ENCODE measurements at places on chromosomes 13 and 19.
A peak's percentile ranks its signal among the peaks of the same experiment; 100 is the strongest.

- no peak for DNase-seq
Measured at GRCh38 chr13:68927387-68928026, 1180.1 kb upstream of the ATXN8OS start.

DNA sequence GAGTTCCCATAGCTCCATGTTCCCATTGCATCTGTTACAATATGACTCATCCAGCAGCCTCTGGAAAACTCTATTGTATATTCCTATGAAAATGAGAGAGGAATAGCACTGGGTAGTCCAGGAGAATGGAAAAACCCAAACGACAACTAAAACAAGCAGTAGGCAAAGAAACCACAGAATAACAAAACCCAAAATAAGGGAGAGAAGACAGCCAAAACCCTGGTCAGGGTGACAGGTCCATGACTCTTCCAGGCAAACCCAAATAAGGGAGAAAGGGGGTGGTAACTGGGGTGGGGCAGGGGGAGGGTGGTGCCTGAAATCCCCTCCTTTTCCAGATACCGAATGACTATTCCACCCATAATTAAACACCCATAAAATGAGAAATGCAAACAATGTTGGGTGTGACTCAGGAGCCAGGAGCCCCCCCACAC is 4.0 kb upstream of the ZNF8 start:
- DNase-seq, result no peak

DNA sequence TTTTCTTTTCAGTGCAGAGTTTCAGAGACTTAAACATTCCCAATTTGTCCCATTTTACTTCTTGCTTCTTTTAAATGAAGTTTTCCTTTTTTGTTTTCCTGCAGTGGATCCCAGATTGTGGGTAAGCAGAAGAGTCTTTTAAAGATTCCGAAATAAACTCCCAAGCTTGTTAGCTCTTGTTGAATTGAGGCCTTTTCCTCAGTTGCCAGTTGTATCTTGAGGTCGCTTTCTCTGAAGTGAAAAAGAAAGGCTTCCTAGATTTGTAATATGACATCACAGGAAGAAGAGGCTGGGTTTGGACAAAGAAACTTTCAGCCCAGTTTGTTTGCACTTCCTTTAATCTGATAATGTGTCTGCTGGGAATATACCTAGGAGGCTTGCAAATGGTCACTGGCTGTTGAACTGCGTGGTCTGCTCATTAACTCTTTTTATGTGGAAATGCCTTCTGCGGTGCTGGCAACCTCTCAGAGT is at the start of gene LPAR6:
TSS of gene LPAR6 (minus strand) at position 233 of the 471 bp plus-strand sequence. CDS start 690 bp downstream, outside the sequence.
- no peak for DNase-seq

- DNase-seq, result no peak
Measured at GRCh38 chr19:9735986-9736385, 32.6 kb downstream of the ZNF846 start.

DNA sequence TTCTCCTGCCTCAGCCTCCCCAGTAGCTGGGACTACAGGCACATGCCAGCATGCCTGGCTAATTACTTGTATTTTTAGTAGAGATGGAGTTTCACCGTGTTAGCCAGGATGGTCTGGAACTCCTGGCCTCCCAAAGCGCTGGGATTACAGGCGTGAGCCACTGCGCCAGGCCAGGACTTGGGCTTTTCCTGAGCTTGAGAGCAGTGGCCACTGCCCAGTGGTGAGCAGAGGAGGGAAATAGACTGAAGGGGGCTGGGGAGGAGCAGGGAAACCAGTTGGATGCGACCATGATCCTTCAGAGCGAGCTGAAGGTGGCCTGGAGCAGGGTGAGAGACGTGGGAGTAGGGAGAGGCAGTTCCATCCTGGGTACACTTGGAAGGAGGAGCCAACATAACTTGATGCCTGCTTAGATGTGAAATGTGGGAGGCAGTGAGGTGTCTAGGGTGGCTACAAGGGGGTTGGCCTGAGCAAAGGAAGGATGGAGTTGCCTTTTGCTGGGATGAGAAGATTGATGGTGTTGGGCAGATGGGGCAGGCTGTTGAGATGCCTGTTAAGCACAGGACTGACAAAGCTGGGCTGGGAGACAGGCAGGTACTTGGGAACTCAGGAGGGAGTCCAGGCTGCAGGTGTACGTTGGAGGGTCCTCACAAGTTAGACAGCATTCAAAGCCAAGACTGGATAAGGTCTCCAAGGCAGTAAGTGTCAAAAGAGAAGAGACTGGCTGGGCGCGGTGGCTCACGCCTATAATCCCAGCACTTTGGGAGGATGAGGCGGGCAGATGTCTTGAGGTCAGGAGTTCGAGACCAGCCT is 31.8 kb downstream of the KCTD15 start:
- DNase-seq, result no peak

DNA sequence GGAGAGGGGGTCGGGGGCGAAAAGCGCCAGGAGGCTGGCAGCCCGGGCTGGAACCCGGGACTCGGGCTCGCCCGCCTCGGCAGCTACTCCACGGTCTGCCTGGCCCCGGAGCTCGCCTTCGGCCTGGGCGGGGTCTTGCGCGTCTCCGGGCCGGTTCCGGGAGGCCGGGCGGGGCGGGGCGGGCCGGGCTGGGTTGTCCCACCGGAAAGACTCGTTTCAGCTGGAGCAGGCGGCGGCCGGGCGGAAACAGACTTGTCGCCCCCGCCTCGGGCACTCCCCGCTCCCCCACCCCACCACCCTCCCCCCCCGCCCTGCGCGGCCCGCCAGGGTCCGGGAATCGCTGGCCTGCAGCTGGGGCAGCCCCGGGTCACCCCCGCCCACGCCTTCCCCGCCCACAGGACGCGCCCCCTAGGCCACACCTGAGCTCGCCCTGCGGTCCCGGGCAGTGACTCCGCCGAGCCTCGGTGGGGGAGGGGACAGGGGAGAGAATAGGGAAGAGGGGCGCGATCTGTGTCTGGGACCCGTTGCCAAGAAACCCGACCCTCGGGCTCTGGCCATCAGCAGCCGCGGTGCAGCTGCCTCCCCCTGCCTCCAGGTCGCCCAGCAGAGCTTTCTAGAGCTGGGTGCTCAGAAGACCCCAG is 109.4 kb downstream of the KCTD15 start:
- no peak for DNase-seq

GRCh38 chr19:16846901-16847300 is 17.7 kb downstream of the SIN3B start:
- no peak for DNase-seq

DNA sequence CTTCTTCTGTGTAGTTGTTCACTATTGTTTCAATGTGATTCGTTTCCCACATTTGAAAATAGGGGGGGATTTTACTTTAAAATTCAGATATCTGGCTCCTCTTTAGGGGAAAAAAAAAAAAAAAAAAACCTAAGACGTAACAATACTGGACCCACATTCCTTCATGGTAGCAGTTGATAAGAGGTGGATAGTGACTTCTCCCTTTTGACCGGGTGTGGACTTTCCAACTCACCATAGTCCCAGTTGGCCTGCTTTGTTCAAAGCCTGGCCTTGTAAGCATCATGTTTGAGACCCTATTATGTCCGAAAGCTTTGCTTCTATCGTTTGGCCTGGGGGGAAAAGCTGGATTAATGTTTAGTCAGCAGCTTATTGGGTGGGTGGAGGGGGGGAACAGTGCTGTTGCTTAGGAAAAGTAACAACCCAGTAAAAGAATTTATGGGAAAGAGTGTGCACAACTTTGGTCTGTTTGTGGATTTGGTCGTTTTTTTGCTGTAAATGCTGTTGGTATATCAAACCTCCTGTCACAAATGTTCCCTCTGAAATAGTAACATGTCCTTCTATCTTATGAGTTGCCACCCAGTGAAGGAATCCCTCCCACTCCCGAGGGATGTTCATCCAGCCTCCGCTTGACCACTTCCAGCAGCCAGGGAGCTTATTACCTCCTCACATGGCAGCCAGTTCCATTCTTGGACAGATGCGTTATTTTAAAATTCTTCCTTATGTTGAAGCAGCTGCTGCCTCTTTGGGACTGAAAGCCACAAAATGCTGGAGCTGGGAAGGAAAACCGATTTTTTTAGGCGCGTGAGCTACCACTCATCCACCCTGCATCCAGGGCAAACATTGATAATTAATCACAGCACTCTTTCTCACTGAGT is 10.4 kb downstream of the SAMD4B start:
- no peak for DNase-seq

DNA sequence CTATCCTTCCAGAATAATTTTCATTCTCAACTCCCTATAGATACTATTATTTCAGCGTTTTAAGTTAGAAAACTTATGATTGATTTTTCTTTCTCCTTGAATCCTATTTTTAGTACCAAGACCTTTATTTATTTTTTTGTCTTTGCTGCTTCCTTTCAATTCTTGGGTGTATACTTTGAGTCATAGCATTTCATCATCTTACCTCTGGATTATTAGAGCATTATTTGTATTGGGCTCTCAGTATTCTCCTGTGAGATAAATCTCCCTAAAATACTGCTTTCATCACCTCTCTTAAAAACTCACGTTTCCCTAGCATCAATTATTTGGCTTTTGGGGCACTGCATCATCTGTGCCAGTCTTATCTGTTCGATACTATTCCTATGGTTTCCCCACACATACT is 222.8 kb downstream of the POSTN start:
- no peak for DNase-seq

- DNase-seq, result no peak
Measured at GRCh38 chr13:79432992-79433391, 26.9 kb upstream of the RBM26 start.

GRCh38 chr19:33133438-33134031 is 1.6 kb downstream of the WDR88 start:
- DNase-seq, result no peak

DNA sequence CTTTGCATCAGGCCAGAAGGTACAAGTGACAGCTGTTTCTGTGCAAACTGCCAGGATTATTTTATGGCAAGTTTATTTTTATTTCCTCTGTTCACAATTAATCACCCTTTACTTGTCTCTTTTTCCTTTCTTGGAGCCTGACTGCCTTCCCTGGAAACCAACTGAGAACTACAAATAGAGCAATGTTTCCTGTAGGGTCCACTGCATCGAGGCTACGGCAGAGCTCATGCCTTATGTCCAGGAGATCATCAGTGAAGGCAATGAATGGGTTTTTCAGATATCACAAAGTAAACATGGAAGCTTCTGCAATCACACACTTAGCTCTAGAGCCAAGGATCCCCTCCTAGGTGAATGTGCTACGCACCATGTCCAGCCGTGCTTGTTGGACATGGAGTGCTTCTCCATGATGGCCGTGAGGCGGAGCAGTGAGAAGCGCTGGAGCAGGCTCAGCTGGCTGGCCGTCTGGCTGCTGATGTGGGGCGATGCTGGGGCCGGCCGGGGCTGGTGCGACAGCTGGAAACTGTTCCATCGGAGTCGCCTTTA is 110.9 kb downstream of the KL start:
- peak; percentile 67 for DNase-seq

DNA sequence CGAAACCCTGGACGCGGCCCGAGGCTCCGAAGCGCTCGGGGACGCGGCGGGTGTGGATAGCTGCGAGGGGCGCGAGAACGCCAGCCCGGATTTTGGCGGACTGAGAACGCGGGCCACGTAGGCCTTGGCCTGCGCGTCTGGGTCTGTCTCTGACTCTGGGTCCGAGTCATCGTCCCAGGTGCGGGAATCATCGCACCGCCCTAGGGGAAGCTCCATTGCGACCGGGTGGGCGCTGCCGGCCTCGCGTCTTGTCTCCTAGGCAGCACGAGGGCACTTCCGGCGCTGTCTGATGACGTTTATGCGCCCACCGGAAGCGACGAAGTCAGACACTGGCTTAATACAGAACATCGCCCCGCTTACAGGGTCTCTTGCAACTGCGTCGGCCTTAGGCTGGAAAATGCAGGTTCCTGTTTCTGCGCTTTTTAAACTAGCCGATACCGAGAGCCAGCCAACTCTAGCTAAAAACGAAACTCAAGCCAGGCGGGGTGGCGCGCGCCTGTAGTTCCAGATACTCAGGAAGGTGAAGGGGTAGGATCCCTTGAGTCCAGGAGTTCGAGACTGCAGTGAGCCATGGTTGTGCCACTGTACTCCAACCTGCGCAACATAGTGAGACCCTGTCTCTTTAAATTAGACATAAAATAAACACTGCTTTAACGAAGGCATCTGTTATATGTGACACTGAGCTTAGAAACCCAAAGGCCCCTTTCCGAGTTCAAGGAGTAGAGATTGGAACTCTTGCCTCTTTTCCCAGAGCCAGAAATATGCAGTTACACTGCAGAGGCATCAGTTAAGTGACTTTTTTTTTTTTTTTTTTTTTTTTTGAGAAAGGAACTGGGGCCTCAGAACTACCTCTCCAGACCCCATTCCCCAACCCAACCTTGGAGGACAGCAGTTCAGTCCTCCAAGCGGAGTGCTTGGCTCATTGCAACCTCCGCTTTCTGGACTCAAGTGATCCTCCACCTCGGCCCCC is at the start of gene FBXW9:
TSS of gene FBXW9 (minus strand) at position 266 of the 970 bp plus-strand sequence. CDS start at position 216, 50 bp downstream.
- DNase-seq, result peak; percentile 87

DNA sequence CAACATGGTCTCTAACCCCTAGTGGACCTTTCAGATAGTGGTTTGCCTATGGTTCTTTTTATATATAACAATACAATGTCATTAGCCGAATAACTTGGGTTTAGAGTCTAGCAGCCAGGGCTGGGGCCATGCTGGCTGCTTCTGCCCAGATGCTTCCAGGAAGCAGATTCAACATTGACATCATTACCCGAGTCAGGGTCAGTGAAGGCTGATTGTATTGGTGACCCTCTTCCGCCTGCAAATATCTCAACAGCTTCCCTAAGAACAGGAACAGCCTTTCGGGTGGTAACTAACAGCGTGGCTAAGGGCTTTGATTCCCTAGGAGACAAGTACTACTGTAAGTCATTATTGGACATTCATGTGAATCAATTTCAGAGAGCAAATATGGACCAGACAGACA is 476.4 kb downstream of the UQCRFS1 start:
- DNase-seq, result no peak

GRCh38 chr19:50204811-50205675 is 1.6 kb downstream of the MYH14 start:
- DNase-seq, result peak; percentile 63

GRCh38 chr13:112616586-112617362 is 28.8 kb upstream of the TUBGCP3 start:
- DNase-seq, result no peak

GRCh38 chr13:60410299-60410698 is 13.3 kb downstream of the TDRD3 start:
- no peak for DNase-seq

GRCh38 chr13:98632961-98633360 is 56.1 kb upstream of the STK24 start:
- DNase-seq, result no peak

DNA sequence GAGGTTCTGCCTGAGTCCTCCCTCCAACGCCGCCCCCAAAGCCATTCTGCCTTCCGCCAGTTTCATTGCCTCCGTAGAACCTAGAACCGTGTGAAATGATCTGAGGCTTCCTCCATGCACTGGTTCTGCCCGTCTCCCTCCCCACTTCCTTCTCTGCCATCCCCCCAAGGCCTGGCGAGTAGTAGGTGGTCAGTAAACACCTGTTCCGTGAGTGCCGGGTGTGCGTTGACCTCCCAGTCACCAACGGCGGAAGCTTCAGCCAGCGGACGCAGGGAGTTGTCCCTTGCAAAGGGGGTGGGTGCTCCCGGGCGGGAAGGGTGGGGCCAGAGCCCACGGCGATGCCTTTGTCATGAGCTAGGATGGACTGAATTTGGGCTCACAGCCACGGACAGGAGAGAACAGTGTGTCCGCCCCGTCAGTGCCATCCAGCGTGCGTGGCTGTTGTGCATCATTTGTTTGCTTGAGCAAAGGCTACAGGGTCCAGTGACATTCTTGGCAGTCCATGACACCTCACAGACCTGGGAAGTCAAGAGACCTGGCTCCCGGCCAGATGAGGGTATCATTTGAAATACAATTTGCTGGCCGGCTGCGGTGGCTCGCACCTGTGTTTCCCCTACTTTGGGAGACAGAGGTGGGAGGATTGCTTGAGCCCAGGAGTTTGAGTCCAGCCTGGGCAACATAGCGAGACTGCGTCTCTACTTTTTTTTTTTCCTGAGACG is 43.1 kb downstream of the NFIC start:
- peak; percentile 100 for DNase-seq

Measured in gastrocnemius medialis (tissue), 4 donors.